ENCODE measurements at places on chromosomes 4 and X.

DNA sequence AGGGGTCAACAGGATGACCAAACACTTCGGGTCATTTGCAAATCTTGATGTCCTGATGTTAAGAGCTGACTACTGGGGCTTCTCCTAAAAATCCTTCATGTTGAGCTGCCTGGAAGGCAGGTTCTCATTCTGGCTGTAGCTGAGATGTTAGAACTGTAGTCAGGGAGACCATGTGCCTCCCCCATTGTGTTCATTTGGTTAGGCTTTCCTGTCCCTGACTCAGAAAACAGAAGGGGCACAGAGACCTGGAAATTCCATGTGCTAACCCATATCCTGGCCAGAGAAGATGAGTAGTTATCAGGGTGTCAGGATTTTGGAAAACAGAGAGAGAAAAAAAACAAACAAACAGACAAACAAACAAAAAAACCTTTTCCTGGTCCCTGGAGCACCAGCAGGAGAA is 177.5 kb downstream of the AR start:
- no peak for DNase-seq

DNA sequence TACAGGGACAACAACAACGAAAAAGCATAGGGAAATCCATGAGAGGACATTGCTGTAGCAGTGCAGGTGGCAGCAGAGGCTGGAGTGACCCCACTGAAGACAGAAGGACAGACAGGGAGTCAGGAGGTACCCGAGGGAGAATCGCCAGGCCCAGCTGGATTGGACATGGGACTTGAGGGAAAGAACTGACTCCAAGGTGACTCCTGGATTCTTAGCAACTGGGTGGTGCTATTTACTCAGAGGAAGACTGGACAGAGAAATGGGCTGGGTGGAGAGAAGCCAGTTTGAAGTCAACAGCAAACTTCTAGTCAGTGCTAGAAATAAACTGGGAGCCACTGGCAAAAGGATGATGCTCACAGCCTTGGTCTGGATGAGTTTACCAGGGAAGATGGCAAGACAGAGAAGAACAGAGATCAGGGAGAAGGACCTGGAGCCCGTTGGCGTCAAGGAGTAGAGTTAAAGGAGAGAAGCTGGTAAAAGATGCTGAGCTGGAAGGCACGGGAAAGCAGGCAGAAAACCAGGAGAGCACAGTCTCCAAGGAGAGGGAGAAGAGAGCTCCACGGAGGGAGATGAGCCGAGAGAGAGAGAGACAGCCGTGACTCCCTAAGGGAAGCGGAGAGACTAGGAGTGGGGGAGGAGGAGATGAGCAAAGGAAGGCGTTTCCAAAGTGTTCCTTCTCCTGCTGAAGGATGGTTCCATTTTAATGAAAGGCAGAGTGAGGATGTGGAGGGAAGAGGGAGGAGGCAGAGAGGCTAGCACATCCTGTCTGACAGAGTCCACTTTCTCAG is 119.4 kb downstream of the AFAP1 start:
- no peak for DNase-seq

DNA sequence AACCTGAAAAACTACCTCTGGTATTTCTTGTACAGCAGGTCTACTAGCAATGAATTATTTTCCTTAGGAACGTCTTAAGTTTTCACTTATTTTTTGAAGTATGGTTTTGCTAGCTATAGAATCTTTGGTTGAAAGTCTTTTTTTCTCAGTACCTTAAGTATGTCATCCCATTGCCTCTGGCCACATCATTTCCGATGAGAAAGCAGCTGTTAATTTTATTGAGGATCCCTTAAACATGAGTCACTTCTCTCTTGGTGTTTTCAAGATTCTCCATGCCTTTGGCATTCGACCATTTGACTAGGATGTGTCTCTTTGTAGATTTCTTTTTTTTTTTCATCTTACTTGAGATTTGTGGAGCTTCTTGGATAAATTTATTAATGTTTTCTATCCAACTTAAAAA is 803.8 kb upstream of the AMOT start:
- no peak for DNase-seq

- DNase-seq = no peak
Observed at GRCh38 chr4:59966758-59967157, 1233.4 kb upstream of the ADGRL3 start.

GRCh38 chr4:143351774-143352451 is 15.2 kb downstream of the GAB1 start:
- no peak for DNase-seq

- DNase-seq = no peak
Observed at GRCh38 chr4:113183032-113183605, 133.7 kb downstream of the ANK2 start.

- DNase-seq = no peak
Observed at GRCh38 chr4:185849664-185850550, 37.9 kb upstream of the SORBS2 start.

GRCh38 chr4:143482840-143483239 is 30.7 kb upstream of the SMARCA5 start:
- peak; percentile 48 for DNase-seq

DNA sequence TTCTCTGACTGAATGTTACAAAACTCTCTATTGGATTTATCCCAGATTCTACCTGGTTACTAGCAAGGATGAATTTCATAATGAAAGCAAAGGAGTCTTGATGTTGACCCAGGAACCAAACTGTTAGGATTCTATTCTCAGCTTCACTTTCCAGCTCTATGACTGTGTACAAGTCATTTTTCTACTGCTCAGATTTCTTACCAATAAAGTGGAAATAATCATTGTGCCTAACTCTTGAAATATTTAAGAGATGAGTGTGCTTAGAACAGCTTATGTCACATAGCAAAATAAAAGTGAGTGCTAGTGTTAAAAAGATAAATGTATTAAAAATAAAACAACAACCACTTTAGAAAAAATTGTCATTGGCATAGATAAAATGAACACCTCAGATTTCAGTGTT is 45.6 kb downstream of the EPHA5 start:
- no peak for DNase-seq

DNA sequence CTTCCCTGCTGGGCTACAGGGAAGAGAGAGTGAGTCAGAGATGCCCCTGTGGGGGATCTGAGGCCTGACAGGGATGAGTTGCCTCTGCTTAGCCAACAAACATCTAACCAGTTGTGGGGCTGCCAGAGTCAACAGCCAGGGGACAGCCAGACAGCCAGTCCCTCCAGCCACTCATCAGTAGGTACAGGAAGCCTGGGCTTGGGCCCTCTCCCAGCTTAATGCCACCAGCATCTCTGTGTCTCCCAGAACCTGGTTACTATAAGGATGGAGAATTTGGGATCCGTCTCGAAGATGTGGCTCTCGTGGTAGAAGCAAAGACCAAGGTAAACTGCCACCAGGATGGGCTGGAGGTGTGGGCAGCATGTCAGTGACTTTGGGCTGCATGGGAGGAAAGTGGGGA is 17.3 kb upstream of the SASH3 start:
- no peak for DNase-seq

- DNase-seq = no peak
Observed at GRCh38 chr4:28562913-28563312, 1702.3 kb downstream of the STIM2 start.

DNA sequence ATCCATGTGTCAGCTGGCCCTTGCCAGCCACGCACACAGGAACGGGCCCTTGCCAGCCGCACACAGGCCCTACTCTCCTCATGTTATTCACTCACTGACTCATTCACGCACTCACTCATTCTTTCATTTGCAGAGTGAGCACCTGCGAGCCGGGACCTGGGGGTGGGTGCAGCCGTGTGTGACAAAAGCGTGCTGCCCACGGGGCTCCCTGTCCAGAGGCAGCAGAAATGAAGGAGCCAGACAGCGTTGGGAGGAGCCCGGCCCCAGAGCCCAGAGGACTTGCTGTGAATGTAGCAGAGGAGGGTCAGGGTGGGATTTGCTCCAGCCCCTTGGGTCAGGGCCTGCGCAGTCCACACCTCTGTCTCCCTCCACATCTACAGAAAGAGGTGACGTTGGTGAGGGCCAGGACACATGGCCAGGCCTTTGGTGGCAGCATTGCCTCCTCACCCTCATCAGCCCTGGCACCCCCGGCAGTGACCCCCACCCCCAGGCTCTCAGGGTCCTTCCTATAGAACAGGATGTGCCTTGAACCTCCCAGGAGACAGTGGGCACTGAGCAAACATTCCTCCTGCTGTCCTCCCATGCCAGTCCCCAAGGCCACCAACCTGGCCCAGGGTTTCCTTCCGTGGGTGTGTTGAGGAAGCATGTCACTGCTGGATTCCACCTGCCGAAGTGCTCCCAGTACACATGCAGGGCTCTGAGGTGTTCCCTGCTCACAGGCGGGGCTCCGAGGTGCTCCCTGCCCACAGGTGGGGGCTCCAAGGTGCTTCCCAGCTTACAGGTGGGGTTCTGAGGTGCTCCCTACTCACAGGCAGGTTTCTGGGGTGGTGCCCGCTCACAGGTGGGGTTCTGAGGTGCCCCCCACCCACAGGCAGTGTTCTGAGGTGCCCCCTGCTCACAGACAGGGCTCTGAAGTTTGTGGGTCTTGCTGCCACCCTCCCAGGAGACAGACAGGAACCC is 105.7 kb downstream of the HMX1 start:
- no peak for DNase-seq

GRCh38 chrX:124605511-124605910 is 259.1 kb downstream of the SH2D1A start:
- DNase-seq = no peak

GRCh38 chr4:140065393-140065792 is 88.6 kb downstream of the MAML3 start:
- DNase-seq = no peak

- peak; percentile 64 for DNase-seq
Observed at GRCh38 chr4:16224264-16225166, 1.8 kb downstream of the TAPT1 start.

- DNase-seq = no peak
Observed at GRCh38 chr4:102858828-102859464, 9.8 kb upstream of the CISD2 start.

- DNase-seq = no peak
Observed at GRCh38 chr4:27233531-27233930, 372.9 kb downstream of the STIM2 start.

DNA sequence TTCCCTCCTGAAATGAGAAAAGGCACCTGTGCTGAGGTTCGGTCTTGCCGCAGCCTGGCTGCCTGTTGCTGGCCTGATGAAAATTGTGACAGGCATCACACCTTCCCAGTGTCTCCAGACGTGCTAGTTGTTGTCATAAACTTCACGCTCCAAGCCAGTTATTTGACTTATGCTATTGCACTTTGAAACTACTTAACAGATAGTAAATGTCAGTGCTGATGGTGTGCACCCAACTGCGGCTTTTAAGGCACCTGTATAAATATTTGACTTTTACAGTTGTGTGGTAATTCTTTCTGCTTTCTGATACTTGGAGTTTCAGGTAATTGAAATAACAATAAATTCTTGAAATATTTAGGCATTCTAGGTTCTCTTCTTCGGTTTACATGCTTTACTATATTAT is 1.8 kb downstream of the WWC2 start:
- no peak for DNase-seq

DNA sequence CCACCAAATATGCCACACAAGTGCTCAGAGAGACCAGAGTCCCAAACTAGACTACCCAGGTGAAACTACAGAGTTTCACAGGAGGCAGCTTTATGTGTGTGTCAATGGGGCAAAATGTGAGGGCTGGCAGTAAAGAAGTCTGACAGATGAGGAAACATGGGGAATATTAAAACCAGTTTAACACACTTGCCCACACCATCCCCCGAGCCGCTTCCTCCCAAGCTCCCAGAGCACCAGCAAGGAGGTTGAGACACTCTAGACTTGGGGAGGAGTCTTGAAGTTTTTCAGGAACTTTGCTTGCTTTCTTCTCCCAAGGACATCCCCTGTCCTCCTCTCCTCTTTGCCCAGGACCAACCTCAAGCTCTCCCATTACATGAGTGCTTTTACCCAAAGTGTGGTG is 94.7 kb upstream of the SPRY1 start:
- DNase-seq = no peak

DNA sequence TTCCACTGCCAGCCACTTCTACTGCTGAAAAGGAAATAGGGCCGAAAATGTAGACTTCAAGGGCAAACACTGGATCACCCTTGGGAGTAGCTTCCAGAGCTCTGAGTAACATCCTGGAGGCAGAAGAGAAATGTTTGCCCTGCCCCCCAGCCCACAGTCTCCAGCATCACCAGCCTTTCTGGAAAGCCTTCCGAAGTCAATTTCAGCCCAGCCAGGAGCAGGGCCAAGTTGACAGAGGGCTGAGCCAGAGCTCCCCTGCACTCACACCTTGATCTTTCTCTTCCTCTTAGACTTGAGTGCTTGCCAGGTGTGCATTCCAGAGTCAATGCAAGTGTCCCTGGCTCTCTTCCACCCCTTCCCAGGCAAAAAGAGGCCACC is 35.2 kb downstream of the SLC25A5 start:
- no peak for DNase-seq

DNA sequence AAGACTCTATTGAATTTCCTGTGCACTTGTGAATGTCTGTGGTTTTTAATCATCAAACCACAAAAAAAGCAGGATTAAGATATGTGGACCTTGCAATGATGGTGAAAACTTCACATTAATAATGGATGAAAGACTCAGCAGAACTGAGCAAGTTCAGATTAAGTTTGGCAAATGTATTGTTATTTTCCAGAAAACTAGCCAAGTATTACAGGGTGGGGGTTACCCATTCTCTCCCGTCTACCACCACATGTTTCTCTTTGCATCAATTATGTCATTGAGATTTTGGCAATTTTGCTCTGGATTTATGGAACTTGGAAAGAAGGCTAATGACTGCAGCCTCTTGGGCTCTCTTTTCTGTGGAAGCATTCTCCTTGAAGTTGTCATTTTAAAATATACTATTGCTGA is 577.1 kb downstream of the ANKRD50 start:
- DNase-seq = no peak

- DNase-seq = no peak
Observed at GRCh38 chrX:88883200-88883599, 136.2 kb downstream of the CPXCR1 start.

DNA sequence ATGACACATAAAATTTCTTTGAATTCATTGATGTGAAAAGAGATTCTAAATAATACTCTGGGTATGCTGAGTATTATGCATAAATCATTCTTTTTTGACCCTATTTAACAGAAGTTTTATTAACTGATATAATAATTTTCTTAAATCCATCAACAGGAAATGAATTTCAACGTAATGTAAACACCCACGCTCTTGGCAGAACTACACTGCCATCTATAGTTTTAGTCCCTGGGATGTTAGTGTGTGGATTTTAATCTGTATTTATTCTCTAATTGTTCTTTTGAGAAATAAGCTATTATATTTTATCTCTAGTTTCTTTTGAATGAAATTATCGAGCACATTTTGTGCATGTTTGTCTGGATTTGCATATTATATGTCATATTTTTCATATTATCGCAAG is 666.8 kb upstream of the NDST4 start:
- DNase-seq = no peak

All from GM23338 (cell line).